ENCODE measurements at places on chromosomes 5 and 9.
A peak's percentile ranks its signal among the peaks of the same experiment; 100 is the strongest.

- H3K4me1 ChIP-seq = no peaks in the 10 kb centered on the region
- H3K27ac ChIP-seq = no peak overlapping the region
- DNase-seq = no peak
- no peak overlapping the region for H3K4me3 ChIP-seq
- peaks cover 19% of the 10 kb centered on the region for H3K27me3 ChIP-seq
Measured at GRCh38 chr5:35753500-35753899, 103.2 kb upstream of the IL7R start.

- H3K27me3 ChIP-seq = peaks cover 74% of the 10 kb centered on the region
- peaks cover 40% of the 10 kb centered on the region for H3K4me1 ChIP-seq
- peak; percentile 69 for DNase-seq
- H3K4me3 ChIP-seq = peak overlapping the region; percentile 90
- peaks cover 12% of the 10 kb centered on the region for H3K36me3 ChIP-seq
Measured at GRCh38 chr9:99824378-99825171, 2.9 kb downstream of the NR4A3 start.

- H3K4me1 ChIP-seq = peaks cover 15% of the 10 kb centered on the region
- no peak for DNase-seq
- no peaks in the 10 kb centered on the region for H3K27me3 ChIP-seq
Measured at GRCh38 chr5:92559781-92560180, 1021.2 kb downstream of the NR2F1-AS1 start.

GRCh38 chr5:107930092-107930491 is 259.4 kb upstream of the EFNA5 start:
- DNase-seq = no peak
- no peak overlapping the region for H3K27ac ChIP-seq
- peaks cover 8% of the 10 kb centered on the region for H3K4me1 ChIP-seq
- H3K27me3 ChIP-seq = no peaks in the 10 kb centered on the region

DNA sequence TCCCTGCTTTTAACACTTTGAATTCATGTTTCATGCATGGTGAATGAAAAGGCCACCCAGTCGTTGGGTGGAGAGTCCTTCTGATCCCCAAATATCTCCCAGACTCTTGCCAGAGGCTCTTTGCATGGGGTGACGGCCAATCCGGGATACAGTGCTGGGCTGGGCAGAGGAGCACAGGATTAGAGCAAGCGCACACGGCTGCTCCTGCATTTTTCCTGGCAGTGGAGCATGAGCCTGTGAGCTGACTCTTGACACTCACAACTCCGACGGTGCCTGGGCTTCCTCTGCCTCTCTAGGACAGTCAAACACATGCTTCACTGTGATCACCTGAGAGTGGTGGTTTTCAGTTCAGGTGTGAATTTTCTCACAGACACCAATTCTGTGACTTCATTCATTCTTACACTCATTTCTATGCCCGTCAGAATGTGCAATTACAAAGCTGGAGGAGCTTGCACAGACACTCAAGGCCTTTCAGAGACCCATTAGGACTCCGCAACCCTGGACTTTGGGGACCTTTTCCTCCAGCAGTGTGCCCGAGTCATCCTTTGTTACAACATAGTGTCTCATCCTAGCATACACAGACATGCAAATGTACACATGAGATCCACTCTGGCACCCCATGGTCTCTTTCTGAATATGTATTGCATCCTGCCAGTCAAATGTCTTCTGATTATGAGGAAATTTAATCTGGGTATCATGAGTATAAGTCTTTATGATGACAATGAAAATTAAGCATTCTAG is 206.6 kb downstream of the ICE1 start:
- H3K36me3 ChIP-seq = no peaks in the 10 kb centered on the region
- peaks cover 7% of the 10 kb centered on the region for H3K27me3 ChIP-seq
- DNase-seq = no peak
- H3K4me1 ChIP-seq = no peaks in the 10 kb centered on the region
- H3K4me3 ChIP-seq = no peak overlapping the region

- peaks cover 37% of the 10 kb centered on the region for H3K4me1 ChIP-seq
- no peak overlapping the region for H3K27ac ChIP-seq
- no peak for DNase-seq
Measured at GRCh38 chr5:133478199-133478985, 133.9 kb downstream of the FSTL4 start.

DNA sequence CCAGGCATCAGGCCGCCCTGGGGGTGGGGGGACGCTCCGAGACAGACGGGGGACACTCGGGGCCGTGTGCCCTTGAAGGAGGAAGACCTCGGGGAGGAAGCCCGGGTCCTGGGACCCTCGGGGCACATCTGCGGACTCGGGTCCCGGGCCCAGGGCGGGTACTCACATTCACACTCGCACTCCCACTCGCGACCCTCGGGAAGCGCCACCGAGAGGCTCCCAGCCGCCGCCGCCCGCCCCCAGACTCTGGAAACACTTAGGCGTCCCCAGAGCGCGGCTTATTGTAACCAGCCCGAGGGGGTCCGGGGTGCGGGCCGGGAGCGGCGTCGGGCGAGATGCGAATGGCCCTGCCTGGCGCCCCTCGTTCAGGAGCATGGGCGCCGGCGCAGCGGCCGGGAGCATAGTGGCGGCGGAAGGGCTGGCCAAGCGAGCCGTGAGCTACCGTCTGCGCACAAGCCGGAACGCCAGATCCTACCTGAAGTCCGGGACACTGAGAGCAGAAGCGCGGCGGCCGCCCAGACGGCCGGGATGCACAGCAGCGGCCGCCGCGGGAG is 559 bp downstream of the ROR2 start:
- H3K36me3 ChIP-seq = no peaks in the 10 kb centered on the region
- H3K27me3 ChIP-seq = no peaks in the 10 kb centered on the region
- peaks cover 44% of the 10 kb centered on the region for H3K4me1 ChIP-seq
- H3K27ac ChIP-seq = no peak overlapping the region
- peak overlapping the region; percentile 89 for H3K4me3 ChIP-seq

- no peak overlapping the region for H3K27ac ChIP-seq
- no peak for DNase-seq
- H3K36me3 ChIP-seq = no peaks in the 10 kb centered on the region
- H3K4me1 ChIP-seq = peaks cover 13% of the 10 kb centered on the region
Measured at GRCh38 chr9:121587863-121588262, 63.6 kb upstream of the DAB2IP start.

DNA sequence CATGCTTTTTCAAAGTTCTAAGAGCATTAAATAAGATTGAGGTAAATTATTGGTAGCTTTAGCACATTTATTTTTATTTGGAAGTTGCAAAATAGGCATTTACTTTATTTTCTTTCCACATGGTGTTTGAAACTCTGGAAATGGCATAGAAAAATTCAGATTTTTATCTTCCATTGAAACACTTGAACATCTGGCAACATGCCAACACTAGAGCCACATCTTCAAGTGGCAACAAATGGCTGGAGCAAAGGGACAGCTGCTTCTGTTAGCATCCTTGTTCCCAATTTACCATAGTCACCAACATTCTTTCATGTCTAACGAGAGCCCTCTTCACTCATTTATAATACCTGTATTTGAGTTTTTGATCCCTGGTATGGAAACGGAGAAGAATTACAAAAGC is 539.9 kb downstream of the ZNF608 start:
- H3K4me3 ChIP-seq = no peak overlapping the region
- H3K36me3 ChIP-seq = peaks cover 10% of the 10 kb centered on the region
- no peaks in the 10 kb centered on the region for H3K27me3 ChIP-seq
- no peak overlapping the region for H3K27ac ChIP-seq
- no peaks in the 10 kb centered on the region for H3K4me1 ChIP-seq

GRCh38 chr5:177290816-177291596 is 12.5 kb downstream of the RAB24 start:
- peaks cover 39% of the 10 kb centered on the region for H3K36me3 ChIP-seq
- H3K27me3 ChIP-seq = no peaks in the 10 kb centered on the region
- no peak for DNase-seq
- H3K4me1 ChIP-seq = no peaks in the 10 kb centered on the region
- H3K4me3 ChIP-seq = no peak overlapping the region

DNA sequence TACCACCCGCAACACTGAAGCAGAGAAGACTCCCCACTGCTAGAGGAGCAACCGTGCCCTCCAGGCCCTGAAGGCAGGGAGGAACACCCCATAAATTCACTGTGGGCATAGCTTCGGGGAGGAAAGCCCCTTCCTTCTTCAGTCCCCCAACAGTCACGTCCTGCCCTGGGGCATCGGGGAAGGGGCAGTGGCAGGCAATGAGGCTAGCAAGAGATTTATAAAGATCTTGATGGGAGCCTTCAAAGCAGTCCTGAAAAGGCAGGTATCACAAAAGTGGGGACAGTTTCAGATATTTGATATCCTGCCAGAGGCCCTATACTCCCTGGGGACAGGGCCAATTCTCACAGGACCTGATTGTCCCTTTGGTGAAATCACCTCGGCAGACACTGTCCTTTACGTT is 16.9 kb upstream of the TRIM14 start:
- DNase-seq = no peak
- H3K4me1 ChIP-seq = no peaks in the 10 kb centered on the region
- H3K36me3 ChIP-seq = no peaks in the 10 kb centered on the region
- H3K4me3 ChIP-seq = no peak overlapping the region

GRCh38 chr9:36470643-36471290 is 70.7 kb upstream of the RNF38 start:
- no peak for DNase-seq
- peak overlapping the region; percentile 93 for H3K27ac ChIP-seq
- peaks cover 7% of the 10 kb centered on the region for H3K36me3 ChIP-seq
- H3K4me3 ChIP-seq = no peak overlapping the region
- H3K4me1 ChIP-seq = peaks cover 20% of the 10 kb centered on the region
- no peaks in the 10 kb centered on the region for H3K27me3 ChIP-seq

DNA sequence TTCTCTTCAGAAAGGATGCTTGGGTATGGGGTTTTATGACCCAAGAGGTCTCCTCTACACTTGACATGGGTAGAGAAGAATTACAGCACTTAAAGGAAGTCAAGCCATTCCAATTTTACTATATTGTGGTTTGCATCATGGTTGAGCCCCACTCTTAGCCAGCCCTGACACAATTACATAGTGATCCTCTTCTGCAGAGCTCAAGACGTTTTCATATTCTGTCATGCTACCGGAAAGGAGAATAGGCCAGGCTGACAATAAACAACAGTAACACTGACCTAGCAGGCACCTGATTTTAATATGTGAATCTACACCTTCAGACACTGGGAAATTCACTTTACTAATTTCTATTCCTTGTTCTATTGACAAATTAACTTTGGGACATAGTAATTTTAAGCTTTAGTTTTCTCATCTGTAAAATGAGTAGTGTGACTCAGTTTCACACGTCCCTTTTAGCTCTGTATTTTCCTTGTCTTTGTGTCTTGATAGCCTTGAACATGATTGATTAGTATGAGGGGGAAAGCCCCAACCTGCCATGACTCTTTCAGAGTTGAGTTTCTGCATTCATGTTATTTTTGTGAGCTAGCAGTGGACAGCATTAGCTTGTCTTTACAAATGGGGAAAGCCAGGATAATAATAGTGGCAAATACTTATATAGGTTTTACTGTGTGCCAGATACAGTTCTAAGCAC is 83.8 kb downstream of the SV2C start:
- no peak for DNase-seq
- H3K27me3 ChIP-seq = peaks cover 2% of the 10 kb centered on the region
- H3K27ac ChIP-seq = no peak overlapping the region
- H3K4me1 ChIP-seq = no peaks in the 10 kb centered on the region

- peaks cover 55% of the 10 kb centered on the region for H3K4me1 ChIP-seq
- H3K4me3 ChIP-seq = no peak overlapping the region
- DNase-seq = no peak
Measured at GRCh38 chr5:75654693-75655295, 43.5 kb downstream of the ANKDD1B start.

GRCh38 chr9:91782708-91783214 is 167.3 kb downstream of the ROR2 start:
- H3K27ac ChIP-seq = no peak overlapping the region
- DNase-seq = peak; percentile 19
- no peaks in the 10 kb centered on the region for H3K27me3 ChIP-seq

- H3K4me1 ChIP-seq = peaks cover 9% of the 10 kb centered on the region
- DNase-seq = no peak
- no peaks in the 10 kb centered on the region for H3K27me3 ChIP-seq
- H3K36me3 ChIP-seq = peaks cover 5% of the 10 kb centered on the region
Measured at GRCh38 chr5:75711151-75711550, 6.1 kb downstream of the POC5 start.

GRCh38 chr5:133412661-133413060 is 199.7 kb downstream of the FSTL4 start:
- H3K36me3 ChIP-seq = no peaks in the 10 kb centered on the region
- H3K4me3 ChIP-seq = no peak overlapping the region
- H3K27ac ChIP-seq = no peak overlapping the region
- peaks cover 30% of the 10 kb centered on the region for H3K27me3 ChIP-seq

DNA sequence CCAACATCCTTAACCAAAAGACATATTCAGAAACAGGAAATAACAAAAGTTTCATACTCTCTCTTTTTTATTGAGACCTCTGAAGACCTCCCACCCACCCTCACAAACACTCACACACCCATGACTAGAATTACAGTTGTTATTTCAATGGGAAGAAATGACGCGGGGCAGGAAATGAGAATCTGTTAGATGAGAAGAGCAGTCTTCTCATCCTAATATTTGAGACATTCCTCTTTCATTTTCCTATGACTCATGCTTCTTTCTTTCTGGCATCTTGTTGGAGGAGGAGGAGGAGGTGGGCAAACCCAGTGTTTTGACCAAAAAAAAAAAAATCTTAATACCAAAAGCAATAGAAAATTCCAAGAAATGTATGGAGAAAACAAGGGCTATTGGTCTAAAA is 179.5 kb upstream of the TARS1 start:
- DNase-seq = no peak
- H3K27me3 ChIP-seq = peaks cover 27% of the 10 kb centered on the region
- peaks cover 8% of the 10 kb centered on the region for H3K36me3 ChIP-seq
- no peak overlapping the region for H3K27ac ChIP-seq
- H3K4me3 ChIP-seq = no peak overlapping the region
- H3K4me1 ChIP-seq = peaks cover 5% of the 10 kb centered on the region

GRCh38 chr9:127667906-127668305 is 38.9 kb upstream of the CFAP157 start:
- no peak for DNase-seq
- H3K27ac ChIP-seq = no peak overlapping the region
- H3K27me3 ChIP-seq = no peaks in the 10 kb centered on the region

DNA sequence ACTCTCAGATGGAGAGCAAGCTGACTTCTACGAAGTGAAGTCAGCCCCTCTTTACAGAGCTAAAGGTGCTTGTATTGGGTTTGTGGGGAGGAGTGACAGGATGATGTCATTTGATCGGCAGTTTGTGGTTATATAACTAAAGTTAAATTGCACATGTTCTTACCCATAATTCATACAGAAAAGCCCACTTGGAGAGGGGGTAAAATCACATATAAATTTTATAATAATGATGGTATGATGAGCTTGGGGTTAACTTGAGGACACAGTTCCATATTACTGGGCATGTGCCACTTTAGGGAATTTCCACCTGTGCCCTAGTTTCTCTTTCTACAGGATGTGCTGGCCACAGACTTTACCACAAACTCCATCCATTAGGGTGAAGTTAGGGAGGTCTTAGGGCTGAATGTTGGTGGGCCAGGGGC is 1178.6 kb upstream of the CDH9 start:
- no peaks in the 10 kb centered on the region for H3K27me3 ChIP-seq
- no peak overlapping the region for H3K27ac ChIP-seq
- no peak overlapping the region for H3K4me3 ChIP-seq
- no peak for DNase-seq
- H3K36me3 ChIP-seq = peaks cover 2% of the 10 kb centered on the region
- peaks cover 15% of the 10 kb centered on the region for H3K4me1 ChIP-seq

- H3K27ac ChIP-seq = no peak overlapping the region
- peaks cover 11% of the 10 kb centered on the region for H3K27me3 ChIP-seq
- H3K4me1 ChIP-seq = no peaks in the 10 kb centered on the region
- DNase-seq = no peak
- H3K36me3 ChIP-seq = no peaks in the 10 kb centered on the region
Measured at GRCh38 chr9:119252671-119253299, 116.5 kb downstream of the BRINP1 start.

All from mesothelial cell of epicardium (in vitro differentiated cells).